Astrocyte (in vitro differentiated cells and primary cell): ENCODE measurements at places on chromosomes 12 and 14. TPM values are rescaled to one million over a fixed set of nuclear protein-coding genes. Genes with fewer than 3 reads are reported as not detected.
A peak's percentile ranks its signal among the peaks of the same experiment; 100 is the strongest.

MYO1H gene
- not detected in 2 replicates for total RNA-seq

HOXC12 gene
- not detected in 2 replicates for total RNA-seq

LRIG3 gene
- 96.0 and 129 TPM in 2 replicates for total RNA-seq

APOF gene
- total RNA-seq = not detected in 2 replicates

DNA sequence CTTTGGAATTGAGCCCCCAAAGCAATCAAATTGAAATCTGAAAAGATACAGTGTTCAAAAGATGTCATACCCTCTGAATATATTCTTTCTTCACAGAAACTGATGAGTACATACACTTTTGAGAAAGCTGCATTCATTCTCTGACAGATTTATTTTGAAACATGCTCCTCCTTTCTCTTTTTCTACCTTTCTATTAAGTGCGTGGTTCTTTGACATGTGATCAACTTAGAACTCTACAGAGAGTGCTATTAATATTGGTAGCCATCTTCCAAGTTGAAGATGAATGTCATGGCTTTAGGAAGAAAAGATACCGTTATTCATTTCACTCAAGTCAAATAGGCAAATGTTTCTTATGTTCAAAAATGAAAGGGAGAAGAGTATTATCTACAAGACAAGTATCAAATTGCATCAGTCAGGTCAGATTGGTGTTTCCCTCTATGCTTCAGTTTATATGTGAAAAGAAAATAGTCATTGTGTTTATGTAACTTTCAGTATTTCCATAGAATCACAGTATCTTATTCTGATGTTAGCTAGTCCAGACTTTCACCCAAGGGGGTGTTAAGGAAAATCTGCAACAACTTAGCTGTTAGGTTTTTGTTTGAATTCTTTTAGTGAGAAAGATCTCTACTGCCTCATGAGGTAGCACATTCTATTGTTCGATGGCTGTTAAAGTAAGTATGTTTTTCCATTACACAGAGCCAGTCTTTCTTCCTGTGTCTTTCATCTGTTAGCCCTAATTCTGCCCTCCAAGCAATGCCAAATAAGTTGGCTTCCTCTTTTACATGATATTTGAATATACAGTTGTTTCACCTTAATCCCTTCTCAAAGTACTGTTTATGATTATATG, 55.4 kb upstream of the GARIN2 start:
- no peak for DNase-seq

DNA sequence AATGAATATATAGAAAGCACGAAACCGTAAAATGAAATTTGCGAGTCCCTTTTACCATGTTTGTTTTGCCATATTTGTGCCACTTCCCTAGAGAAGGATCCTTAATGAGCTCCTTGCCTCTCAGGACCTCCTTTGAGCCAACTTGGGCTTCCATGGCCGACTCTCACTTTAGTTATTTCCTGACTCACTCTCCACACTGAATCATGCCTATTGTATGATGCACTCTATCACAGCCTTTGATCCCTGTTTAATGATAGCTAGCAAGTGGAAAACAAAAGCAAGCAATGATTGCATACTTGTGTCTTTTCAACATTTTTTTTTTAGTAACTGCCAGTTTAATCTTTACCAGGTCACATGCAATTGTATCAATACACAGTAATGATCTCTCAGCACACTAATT, 153.2 kb downstream of the CCER1 start:
- DNase-seq = peak; percentile 68

DLGAP5 gene
- total RNA-seq = 2.2 and 5.4 TPM in 2 replicates

- DNase-seq = no peak
These were observed 61.6 kb downstream of the RIN3 start for GRCh38 chr14:92575061-92575747.

GRCh38 chr12:42234970-42235369, 3.1 kb downstream of the YAF2 start:
- no peak for DNase-seq

- DNase-seq = no peak
These were observed 128.8 kb downstream of the ITPR2 start for GRCh38 chr12:26704214-26704613.

DNA sequence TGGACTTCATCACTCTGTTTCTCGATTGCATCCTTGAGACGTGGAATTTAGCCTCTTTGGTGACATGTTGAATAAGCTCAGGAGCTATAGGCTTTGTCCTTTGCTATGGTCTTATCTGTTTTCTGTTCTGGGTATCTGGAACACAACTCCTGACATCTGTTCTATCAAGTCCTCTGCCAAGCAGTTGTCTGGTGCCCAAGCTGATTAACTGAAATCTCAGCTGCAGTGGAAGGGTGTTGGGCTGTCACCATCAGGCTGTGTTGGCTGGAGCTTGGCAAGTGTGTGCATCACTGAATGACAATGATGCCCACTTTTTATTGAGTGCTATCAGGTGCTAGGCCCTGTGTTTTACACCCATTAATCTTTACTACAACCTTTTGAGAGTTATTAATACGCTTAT, 77.8 kb downstream of the SMOC1 start:
- no peak for DNase-seq

DNA sequence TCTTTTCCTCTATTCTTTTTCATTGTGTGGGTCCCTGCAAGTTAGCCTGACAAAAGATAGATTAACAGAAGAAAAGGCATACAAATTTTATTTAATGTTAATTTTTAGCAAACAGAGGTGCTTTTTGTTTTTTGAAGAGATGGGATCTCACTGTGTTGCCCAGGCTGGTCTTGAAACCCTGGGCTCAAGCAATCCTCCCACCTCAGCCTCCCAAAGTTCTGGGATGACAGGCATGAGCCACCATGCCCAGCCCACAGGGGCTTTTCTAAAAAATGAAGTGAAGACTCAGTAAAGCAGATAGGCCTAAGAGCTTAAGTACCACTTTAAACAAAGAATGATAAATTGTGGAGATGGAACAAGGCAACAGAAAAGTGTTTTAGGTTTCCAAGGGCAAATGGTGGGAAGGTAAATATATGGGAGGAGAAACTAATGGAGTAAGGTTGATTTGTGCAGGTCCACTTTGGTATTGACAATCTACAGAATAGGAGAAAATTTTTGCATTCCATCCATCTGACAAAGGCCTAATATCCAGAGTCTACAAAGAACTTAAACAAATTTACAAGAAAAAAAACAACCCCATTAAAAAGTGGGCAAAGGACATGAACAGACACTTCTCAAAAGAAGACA, 18.6 kb upstream of the EEA1 start:
- DNase-seq = no peak

DDX47 gene
- 54.6 and 62.1 TPM in 2 replicates for total RNA-seq

- DNase-seq = no peak
These were observed 43.3 kb upstream of the RASSF3 start for GRCh38 chr12:64566831-64567517.

- peak; percentile 98 for DNase-seq
These were observed 36.0 kb downstream of the RTRAF start for GRCh38 chr14:52025310-52025709.

IAPP gene
- not detected in 2 replicates for total RNA-seq

- DNase-seq = peak; percentile 59
These were observed 29.4 kb downstream of the GNG2 start for GRCh38 chr14:51889851-51890250.

TROAP gene
- total RNA-seq = 2.2 and 2.7 TPM in 2 replicates

- DNase-seq = no peak
These were observed 848.0 kb downstream of the DIO2 start for GRCh38 chr14:79363291-79363690.

LMNTD1 gene
- total RNA-seq = not detected in 2 replicates

AKAP6 gene
- total RNA-seq = 2.8 and 3.4 TPM in 2 replicates

- no peak for DNase-seq
These were observed 22.7 kb downstream of the TBX3 start for GRCh38 chr12:114661245-114661644.

DNA sequence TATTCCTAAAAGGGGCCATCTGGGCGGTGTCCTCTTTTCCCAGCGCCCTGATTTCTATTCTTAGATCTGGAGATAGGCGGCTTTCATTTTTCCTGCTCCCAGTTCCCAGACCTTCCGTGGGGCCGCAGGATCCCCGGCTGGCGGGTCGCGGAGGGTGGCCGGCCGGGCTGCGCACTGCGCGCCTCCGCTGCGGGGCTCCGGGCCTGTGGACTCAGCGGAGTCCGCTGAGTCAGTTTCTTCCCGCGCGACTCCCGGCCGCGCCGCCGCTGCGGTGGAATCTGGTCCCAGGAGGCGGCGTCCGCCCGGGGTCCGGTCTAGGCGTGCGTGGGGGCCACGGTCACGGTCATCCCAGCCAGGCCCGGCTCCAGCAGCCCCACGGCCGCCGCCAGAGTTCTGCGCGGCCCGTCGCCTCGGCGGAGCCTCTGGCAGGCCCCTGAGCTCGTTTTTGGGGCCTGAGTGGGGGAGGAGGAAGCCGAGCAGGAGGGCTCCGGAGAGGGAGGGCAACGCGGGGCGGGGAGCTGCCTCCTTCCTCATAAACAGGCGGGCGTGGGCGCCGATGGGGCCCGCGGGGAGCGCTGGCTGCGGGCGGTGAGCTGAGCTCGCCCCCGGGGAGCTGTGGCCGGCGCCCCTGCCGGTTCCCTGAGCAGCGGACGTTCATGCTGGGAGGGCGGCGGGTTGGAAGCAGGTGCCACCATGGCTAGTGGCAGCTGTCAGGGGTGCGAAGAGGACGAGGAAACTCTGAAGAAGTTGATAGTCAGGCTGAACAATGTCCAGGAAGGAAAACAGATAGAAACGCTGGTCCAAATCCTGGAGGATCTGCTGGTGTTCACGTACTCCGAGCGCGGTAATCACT, at the start of gene LRRK2:
LRRK2 (plus strand) TSS at position 559 of the 853 bp plus-strand sequence; CDS start at position 694, 135 bp downstream.
- peak; percentile 65 for DNase-seq

GRCh38 chr12:111964935-111965334, 48.0 kb downstream of the TMEM116 start:
- no peak for DNase-seq

GRCh38 chr12:64293654-64294364, 71.7 kb upstream of the KICS2 start:
- DNase-seq = no peak

BTG1 gene
- 56.5 and 63.7 TPM in 2 replicates for total RNA-seq

DNA sequence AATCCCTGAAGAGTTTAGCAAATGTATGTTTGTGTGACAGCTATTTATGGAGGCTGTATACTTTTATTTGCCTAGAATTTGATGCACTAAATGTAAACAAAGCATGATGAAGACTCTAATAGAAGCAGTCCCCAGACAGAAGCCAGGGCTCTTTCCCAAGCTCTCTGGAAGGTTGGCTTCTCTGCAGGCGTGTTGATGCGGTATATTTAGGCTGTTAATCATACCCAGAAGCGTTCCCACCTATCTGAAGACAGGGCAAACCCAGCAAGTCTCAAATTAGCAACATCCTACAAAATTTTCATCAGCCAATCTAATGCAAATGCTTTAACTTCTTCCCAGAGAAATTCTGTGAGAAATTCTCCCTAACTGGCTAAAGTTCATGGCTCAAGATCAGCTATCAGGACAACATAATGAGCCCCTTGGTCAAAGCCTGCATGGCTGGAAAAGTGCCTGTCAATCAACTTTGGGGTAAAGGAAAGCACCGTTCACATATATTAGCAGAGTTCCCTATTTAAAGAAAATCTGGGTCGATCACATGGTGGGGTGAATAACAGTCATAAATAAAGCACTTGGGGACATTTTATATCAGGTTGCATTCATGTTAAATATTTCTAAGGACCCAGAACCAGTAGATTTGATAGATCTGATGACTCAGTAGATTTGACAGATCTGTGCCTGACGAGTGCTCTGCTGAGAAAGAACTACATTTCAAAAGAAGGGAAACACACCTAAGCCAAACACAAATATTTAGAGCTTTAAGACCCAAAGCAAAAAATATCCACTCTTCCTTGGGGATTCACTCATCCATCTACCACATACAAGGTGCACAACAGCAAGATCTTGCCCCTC, 46.6 kb downstream of the KSR2 start:
- no peak for DNase-seq

SAMD15 gene
- total RNA-seq = 2.1 and 2.9 TPM in 2 replicates

GRCh38 chr14:101167428-101167827, 263.9 kb upstream of the RTL1 start:
- DNase-seq = no peak

FLRT2 gene
- total RNA-seq = 171 and 227 TPM in 2 replicates

- DNase-seq = no peak
These were observed 33.8 kb upstream of the PAPLN start for GRCh38 chr14:73203527-73203926.

CFAP54 gene
- total RNA-seq = 0.62 and 1.1 TPM in 2 replicates

- DNase-seq = peak; percentile 37
These were observed 191.9 kb downstream of the LRIG3 start for GRCh38 chr12:58728397-58728796.

- DNase-seq = no peak
These were observed 186.6 kb upstream of the OTX2 start for GRCh38 chr14:56996721-56997399.

DNA sequence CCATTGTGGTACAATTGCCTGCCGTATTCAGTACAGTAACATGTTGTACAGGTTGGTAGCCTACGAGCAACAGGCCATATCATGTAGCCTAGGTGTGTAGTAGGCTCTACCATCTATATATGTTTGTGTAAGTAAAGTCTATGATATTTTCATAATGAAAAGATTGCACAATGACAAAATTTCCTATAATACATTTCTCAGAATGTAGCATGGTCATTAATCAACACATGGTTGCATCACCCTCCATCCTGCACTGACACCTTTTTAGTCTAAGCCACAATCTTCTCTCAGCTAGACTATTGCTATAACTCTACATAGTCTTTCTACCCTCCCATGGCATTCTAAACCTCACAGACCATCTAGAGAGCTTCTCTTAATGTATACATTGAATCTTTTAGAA, 158.5 kb upstream of the HMGA2 start:
- no peak for DNase-seq

GRCh38 chr12:30485230-30485890, 210.3 kb downstream of the IPO8 start:
- no peak for DNase-seq

IQSEC3 gene
- total RNA-seq = 0.34 and 0.46 TPM in 2 replicates

DNA sequence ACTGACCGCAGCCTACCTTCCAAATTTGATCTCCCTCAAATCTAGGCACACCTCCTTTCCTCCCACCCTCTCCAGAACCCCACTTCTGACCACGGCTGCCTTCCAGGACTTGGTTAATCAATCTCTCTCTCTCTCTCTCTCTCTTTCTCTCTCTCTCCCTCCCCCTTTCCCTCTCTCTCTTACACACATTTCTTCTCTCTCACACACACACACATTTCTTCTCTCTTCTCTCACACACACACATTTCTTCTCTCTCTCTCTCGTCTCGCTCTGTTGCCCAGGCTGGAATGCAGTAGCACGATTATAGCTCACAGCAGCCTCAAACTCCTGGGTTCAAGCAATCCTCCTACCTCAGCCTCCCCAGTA, 521 bp upstream of the GMFB start:
- DNase-seq = no peak

DAO gene
- not detected in 2 replicates for total RNA-seq

GRCh38 chr12:81043979-81044740, 33.7 kb upstream of the ACSS3 start:
- no peak for DNase-seq

DNA sequence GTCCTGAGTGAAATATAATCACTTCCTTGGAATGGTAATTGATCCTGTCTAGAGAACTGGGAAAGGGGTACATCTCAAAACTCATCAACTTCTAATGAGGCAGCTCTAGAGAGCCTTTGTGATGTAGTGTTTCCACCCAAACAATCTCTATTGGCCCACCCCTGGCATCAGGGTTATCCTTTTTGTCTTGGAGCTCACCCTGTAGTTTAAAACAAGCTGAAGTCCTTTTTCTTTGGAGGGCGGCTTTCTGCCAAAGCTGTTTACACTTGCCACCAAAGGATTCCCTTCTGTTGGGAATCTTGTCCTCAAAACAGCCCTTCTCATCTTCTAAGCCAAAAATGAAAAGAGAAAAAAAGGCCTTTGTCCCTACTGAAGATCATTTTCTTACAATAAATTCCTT, 60.6 kb upstream of the GTF2A1 start:
- DNase-seq = no peak

GRCh38 chr12:53695152-53696145, 19.6 kb upstream of the ATP5MC2 start:
- peak; percentile 32 for DNase-seq
